Tibial nerve (tissue), 4 donors: ENCODE measurements at places on chromosomes 6 and 20.

DNA sequence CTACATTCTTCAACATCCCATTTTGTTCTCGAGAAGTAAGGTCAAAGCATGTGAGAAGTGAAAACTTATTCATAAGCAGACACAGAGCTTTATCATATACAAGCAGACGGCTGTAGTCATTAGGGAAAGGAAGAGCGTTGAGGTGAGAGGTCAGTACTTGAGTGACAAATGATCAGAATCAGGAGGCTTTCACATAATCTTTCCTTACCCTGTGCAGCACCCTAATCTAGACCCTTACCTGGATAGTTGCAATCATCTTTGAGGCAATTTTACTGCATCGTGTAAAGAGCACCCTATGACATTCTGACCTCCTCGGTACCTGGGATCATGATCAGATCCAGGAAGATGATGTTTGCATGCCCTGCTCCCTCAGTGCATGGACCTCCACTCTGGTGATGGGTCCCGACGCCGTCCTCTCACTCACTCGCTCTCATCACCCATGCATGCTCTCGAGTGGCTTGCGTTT lies 62.7 kb downstream of the RNF182 start:
- DNase-seq, result no peak

DNA sequence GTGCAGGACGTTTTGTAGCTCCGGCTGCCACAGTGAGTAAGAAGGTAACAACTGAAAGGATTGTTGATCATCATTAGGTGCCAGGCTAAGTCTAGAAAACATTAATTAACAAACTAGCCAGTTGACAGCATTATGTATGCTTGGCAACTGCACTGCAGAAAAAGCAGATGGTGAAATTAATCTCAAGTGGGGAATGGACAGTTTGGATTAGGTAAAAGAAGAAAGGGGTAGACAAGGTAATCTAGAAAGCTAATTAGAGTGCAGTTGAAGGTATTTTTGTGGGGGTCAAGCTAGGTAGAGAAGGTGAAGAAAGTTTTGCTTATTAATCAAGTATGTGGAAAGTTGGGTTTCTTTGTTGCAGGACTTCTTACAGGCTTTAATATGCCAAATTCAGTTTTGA lies 69.7 kb upstream of the HINT3 start:
- DNase-seq, result no peak

GRCh38 chr6:79520534-79520933 lies 16.7 kb downstream of the LCA5 start:
- DNase-seq, result no peak

GRCh38 chr6:122869437-122870024 lies 80.5 kb downstream of the SMPDL3A start:
- no peak for DNase-seq

DNA sequence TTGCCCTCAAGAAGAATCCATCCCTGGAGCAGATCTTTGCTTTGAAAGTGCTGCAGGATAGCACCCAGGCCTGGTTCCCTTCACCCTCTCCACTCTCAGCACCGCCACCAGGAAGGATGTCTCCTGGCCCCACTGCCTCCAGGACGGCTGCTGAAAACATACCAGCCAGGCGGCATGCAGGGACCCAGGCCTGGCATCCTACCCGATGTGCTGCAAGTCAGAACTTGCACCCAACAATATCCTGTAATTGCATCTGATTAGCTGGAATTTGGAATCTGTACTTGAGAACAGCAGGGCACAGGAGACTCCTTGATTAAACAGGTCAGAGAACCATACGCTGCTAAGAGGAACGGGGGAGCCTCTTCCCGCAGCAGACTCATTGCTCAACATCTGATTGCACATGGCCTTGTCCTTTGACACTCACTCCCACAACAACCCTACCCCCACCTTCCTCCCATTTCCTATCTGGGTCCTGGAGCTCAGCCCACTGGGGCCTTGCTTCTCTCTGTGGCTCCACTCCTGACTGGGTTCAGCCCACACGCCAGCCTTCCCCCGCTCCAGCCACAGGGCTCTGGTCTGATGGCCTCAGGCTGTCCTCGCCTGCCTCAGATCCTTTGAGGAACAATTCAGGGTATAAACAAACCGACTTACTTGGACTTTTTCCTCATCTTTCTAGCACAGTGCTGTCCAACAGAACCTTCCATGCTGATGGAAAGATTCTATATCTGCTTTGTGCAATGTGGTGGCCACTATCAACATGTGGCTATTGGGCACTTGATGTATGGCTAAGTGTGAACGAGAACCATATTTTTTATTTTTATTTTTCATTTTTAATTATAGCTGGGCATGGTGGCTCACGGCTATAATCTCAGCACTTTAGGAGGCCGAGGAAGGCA lies 78.0 kb downstream of the FGD2 start:
- DNase-seq, result peak; percentile 44

DNA sequence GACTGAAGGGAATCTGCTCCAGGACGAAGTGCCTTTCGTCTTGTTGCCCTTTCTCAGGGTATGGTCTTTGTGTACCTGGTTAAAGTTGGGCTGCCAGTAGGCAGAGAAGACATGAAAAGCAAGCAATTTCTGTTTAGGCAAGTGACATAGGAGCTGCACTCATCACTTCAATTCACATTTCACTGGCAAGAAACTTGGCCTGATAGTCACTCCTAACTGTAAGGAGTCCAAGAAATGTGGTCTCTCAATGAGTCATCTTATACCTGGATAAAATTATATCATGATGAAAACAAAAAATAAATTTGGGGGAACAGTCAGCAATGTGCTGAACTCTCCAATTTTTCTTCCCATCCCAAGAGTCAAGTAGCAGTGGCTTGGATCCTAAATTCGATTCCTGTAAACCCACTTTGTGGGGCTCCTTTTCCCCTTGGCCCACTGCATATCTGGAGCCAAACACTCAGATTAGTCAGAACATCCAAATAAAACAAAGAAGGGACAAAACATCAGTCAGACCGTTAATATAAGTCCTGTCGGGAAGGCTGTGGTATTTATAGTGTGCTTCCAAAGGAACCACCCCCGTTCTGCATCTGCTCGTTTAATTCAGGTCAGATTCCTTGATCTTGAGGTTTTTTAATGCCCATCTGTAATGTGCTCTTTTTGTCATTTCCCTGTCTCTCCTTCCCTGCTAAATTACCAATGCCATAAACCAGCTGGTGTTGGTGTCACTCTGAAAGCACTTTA lies 5.0 kb upstream of the GABRR1 start:
- no peak for DNase-seq

DNA sequence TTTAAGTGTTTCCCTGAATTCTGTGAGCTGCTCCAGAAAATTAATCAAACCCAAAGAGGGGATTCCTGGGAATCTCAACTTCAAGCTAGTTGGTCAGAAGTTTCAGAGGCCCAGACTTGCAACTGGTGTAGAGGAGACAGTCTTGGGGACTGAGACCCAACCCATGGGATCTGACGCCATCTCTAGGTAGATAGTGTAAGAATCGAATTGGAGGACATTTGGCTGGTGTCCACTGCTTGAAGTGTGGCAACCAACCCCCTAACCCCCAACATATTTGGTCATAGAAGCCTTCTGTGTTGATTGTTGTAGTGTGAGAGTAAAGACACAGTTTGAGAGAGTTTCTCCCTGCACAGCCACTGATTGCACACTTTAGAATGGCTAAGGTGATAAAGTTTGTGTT lies 103.5 kb upstream of the CARMIL1 start:
- no peak for DNase-seq

DNA sequence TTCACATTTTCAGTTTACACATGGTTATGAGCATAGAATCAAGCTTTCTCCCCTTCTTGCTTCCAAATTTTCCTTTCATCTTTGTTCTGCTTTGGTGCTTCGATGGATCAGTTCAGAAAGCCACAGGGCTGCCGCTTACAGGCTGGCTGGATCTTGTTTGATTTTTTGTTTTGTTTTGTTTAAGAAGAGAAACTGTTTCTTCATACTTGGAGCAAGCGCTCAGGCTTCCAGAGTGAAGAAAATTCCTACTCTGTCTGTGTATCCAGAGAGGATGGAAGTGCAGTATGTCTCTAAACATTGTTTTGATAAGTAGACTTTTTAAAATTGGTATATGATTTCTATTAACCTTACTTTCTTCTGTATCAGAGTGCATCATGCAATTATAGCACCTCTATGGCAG lies 66.9 kb downstream of the ARID1B start:
- DNase-seq, result no peak

DNA sequence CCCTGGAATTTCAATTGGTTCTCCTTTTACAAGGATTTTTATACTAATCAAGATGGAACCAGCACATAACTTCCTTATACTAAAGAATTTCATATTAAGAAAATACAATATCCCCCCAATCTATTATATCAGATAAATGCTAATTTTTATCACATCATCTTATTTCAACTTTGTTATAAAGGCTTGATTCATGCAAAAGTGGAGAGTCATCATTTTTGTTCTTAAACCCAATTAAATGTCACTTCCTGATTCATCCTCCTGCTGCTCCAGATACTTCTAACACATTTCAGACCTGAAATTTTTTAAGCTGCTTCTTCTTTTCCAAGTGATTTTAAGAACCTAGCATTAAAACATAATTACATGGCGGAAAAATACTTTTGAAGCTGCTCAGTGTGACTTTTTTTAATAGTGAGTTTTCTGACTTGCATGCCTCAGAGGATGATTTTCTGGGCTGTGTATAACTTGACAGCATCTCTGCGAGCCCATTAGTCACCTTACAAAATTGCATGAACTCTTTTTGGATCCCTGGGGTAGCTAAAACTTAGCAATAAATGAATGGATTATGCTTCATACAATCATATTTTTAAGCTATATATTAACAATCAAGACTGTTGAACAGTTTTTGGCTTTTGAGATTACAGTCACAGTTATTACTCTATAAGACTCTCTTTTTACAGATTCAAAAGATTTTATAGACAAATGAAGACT lies 134.1 kb downstream of the ELOVL4 start:
- DNase-seq, result no peak

DNA sequence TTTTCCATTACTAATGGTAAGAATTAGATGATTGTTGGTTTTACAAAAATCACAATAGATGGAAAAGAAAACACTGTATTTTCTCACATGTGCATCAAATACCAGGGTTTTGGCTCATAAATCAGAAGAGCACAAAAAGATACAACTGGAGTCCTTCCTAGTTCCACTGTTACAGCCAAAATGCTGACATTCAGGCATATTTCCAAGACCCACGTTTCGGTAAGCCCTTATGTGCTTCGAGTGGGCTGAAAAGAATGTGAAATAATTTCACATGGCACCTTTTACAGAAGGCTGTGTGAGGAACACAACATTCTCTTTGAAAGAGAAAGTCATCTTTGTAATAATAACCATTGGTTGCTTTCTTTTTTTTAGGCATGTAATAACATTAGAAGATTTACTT lies 326.7 kb upstream of the FLRT3 start:
- DNase-seq, result no peak

GRCh38 chr6:81590314-81590691 lies 162.2 kb downstream of the TENT5A start:
- DNase-seq, result no peak

- no peak for DNase-seq
Measured at GRCh38 chr20:62080249-62080990, 14.7 kb upstream of the TAF4 start.

DNA sequence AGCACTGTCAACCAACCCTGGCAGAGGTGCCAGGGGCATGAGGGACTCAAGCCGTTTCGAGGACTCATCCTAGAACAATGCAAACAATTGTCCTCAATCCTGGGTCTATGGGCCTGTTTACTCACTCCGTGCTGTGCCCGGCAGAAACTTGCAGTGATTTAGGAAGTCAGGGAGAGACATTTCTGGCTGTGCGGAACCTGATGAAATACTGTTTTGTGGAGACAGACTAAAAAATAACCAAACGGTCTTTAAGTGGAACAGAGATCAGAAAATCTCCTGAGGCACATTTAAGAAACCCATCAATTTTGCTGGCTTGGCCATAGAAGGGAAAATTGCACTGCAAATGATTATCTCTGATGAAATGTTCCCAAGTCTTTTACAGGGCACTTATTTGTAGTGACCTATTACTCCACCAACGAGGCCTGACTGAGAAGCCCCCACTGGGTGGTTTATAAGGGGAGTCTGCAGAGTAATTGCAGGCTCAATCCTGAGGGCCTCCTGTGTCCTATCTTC lies 79.8 kb upstream of the KCNK16 start:
- DNase-seq, result no peak

DNA sequence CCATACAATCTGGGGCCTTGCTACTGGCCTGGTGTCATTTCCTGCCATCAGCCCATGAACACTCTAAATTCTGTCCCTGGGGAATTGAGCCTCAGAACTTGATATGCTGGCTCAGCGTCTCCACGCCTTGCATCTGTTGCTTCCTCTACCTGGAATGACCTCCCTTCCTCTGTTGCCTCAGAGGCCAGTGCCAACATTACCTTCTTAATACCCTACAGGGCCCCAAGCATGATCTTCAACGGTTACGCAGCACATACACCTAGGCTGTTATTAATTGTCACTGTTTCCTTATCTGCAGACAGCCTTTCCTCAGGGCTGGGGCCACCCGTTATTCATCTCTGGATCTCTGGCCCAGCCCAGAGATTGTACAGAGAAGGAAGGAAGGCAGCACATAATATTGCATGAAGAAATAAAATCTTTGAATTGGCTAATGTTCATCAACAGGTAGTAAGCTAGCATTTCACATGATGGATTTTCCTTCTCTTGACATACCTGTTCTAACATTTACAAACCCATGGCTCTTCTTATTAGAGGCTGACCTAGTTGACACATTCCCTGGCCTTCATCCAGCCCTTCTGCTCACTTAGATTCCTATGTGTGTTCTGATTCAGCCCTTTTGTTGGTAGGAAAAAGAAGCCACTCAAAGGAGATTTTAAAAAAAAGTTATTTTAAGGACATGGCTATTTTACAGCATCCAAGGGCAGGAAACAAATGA lies 8.4 kb upstream of the RNF182 start:
- no peak for DNase-seq

- DNase-seq, result no peak
Measured at GRCh38 chr6:11668455-11668854, 110.1 kb downstream of the ADTRP start.

- DNase-seq, result no peak
Measured at GRCh38 chr6:31681135-31681671, 336 bp upstream of the LY6G5C start.

GRCh38 chr6:91130126-91130525 lies 543.3 kb upstream of the MAP3K7 start:
- no peak for DNase-seq

GRCh38 chr20:62763404-62763803 lies 32.9 kb upstream of the MRGBP start:
- DNase-seq, result no peak
